Activated CD4-positive, alpha-beta T cell treated with anti-CD3 and anti-CD28 coated beads for 48 hours (primary cell): ENCODE measurements at places on chromosomes 13 and 19.

- no peak for DNase-seq
These were observed 5.4 kb upstream of the OLFM4 start for GRCh38 chr13:53023246-53023645.

DNA sequence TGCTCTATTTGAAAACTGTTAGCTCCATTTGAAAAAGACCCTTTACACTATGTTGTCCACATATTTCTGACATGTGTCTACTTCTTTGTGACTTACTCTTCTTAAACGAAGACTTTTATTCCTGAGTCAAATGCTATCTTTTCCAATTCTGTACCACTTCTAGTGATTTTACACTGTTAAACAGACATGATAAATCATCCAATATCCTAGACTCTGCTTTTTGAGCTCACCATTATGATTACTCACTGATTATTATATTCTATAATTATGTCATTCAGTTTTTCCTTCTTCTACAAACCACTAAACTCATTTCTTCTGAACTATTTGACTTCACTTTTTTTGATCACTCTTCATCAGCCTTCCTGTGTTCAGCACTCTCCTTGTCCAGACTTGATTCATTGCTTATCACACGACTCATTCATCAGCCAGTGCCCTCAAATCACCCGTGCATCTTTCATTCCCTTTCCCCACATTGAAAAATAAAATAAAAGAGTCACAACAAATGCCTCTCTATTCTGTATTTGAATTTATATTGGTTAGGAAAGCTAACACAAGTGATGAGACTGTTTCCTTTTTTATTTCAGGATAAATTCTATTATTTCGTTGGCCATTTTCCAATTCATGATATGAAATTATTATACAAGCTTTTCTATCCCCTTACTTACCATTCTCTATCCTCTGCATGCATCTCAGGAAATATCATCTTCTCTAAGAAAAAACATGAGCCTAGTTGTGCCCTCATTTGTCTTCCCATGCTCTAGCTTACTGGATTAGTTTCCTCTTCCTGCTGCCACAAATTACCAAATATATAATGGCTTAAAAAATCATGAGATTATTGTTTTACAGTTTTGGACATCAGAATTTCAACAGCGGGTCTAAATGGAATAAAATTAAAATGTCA, 1482.1 kb upstream of the MIR17HG start:
- no peak for DNase-seq

- no peak for DNase-seq
These were observed 233.5 kb downstream of the EFNB2 start for GRCh38 chr13:106302011-106302410.

DNA sequence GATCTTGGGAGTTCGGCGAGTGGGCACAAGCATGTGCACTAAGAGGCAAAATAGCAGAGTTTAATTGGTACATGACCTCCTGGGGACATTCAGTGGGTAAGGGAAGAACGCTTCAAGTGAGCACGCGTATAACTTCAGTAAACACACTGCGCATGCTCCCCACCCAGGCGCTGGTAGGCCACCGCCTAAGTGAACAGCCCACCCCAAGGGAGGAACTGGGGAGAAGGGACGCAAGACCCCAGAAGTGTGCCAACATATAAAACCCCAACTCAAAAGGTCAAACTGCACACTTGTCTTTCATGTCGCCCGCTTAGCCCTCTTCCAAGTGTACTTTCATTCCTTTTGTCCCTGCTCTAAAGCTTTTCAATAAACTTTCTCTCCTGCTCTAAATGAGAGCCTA, 10.5 kb upstream of the NTN5 start:
- DNase-seq, result peak; percentile 33

- DNase-seq, result no peak
These were observed 5.9 kb upstream of the GPR32 start for GRCh38 chr19:50764409-50764808.

GRCh38 chr19:46974181-46974580, 45.5 kb upstream of the NPAS1 start:
- no peak for DNase-seq

DNA sequence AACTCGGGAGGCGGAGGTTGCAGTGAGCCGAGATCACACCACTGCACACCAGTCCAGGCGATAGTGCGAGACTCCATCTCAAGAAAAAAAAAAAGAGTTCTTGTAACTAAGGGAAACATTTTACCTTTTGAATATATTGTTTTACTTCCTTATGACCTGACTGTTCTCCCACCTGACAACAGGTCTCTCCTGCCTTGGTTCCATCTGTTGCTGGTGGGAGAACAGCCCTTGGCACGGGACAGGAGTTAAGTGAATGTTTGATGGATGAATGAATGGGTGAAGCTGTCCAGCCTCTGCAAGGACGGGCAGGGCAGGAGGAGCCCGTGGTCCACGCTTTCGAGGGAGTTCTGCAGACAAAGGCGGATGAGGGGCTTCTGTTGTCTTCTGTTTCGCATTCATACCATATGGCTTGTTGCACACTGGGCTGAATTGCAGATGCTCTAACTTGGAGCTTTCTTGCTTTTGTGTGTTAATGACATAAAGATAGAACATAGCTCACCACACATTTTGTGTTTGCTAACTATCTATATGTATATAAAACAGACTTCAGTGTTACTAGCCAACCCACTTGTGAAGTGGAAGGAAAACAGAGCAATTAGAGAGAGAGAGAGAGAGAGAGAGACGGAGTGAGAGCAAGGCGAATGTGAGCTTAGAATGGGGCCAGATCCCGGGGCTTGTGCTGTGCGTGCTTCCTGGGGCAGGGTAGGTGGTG, 16.2 kb upstream of the CCNE1 start:
- no peak for DNase-seq

- DNase-seq, result no peak
These were observed 11.8 kb downstream of the PPP1R37 start for GRCh38 chr19:45104658-45105349.

DNA sequence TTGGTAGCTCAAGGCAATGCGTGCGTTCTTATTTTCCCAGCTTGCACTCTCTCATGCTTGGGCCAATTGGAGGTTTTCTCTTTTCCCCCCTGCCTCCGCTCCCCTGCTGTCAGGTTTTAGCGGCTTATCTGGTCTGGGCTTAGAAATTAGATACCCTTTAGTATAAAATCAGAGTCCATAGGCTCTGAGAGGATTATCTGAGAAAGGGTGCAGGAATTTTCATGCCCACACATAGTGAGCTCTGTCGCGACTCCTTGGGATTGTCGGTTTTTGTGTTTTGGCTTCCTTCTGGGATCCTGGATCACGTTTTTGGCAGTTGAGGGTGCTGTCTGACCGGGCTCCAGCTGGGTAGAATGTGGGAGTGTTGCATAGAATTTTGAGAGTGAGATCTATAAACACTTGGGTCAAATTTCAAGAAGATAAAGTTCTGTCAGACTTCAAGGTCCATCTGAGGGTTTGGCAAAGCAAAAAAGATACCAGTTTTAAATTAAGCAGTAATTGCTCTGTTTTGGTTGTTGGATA, 12.4 kb downstream of the CHAF1A start:
- no peak for DNase-seq

DNA sequence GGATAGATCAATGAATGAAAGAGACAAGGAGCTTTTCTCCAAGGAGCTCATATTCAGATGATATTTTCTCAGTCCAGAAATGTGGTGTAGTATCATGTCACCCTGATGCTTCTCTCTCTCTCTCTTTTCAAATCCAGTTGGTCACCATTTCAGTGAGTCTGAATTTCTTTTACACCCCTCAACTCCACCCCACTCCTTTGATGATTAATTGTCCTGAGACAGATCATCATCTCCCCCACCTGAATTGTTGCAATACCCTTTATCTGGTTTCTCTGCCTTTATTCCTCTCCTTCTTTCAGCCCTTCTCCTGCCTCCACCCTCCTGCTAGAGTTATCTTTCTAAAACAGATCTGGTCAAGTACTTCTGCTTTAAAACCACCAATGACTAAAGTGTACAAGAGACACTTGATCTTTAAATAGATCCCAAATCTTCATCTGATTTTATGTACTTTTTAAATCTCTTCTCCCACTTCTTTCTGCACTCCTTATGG, 299.8 kb downstream of the KLF5 start:
- no peak for DNase-seq

- DNase-seq, result peak; percentile 77
These were observed 1.1 kb downstream of the ISYNA1 start for GRCh38 chr19:18436671-18437490.

GRCh38 chr13:114002771-114003321, 29.0 kb upstream of the C13orf46 start:
- no peak for DNase-seq

GRCh38 chr13:99760456-99760855, 211.1 kb downstream of the ZIC5 start:
- no peak for DNase-seq

DNA sequence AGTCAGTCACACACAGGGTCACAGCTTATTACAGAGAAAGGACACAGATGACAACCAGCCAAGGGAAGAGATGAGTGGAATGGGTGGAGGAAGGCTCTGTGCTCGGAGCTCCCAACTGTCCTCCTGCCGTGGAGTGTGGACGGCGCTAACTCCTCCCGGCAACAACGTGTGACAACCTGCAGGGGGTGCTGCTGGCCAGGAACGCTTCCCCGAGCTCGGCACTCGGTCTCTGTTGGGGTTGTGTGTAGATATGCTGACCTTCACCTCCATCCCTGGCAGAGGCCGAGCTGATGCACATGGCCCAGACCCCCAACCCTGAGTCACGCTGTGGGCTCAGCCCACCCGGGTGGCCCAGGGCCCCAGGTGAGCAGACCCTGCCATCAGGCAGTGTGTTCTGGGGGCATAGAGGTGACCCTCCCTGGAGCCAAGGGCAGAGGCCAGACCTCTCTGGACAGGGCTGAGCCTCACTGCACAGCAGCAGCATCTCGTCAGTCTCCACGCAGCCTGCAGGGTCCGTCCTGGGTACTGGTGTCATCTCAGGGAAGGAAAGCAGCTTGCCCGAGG, 14.1 kb downstream of the ZNF444 start:
- peak; percentile 24 for DNase-seq

DNA sequence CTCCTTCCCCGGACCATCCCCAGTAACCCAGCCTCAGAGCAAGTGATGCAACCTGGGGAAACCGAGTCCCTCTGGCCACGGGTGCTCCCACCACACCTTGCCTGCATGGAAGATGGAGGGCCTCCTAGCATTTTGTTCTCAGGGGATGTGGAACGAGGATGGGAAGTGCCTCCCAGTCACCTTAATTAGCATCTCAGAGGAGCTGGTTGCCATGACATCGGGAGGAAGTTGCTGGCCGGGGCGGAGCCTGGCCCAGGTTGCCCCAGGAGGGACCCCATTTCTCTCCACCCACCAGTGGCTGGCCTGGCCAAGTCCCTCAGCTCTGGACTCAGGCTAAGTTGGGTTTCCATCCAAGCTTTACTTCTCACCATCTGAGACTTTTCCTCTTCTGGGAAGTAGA, 24.1 kb upstream of the PTPRS start:
- DNase-seq, result no peak

DNA sequence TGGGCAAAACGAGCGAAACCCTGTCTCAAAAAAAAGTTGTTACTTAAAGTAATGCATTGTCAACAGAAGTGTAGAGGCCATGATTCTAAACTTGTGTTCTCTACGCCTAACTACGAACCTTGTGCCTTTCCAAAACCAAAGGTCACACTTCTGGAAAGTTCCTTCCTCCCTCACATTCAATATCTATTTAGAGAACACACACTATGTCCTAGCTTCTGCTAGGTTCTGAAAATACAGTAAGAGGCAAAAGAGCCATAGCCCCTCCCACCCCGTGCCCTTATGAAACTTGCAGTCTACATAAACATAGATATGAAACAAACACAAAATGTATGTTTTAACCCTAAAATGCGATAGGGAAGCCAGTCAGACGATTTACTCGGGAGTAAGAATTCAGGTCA, 36.4 kb downstream of the RNF6 start:
- DNase-seq, result no peak

DNA sequence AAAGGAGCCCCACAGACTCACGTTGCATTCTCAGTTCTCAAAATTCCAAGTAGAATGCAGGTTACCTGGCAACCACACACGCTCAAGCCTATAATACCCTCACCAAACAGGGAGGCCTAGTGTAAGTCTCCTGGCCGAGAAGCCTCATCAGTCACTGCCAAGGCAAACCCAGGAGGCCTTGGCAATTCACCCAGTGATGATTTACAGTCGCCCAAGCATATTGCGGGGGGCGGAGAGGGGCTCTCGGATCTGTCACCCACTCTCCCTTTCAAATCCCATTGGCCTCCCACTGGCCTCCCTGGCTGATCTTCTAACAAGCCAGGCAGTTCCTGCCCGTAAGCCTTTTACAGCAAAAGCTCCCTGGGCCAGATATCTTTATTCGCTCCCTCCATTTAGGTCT, 1.1 kb downstream of the AKAP8L start:
- DNase-seq, result no peak

- DNase-seq, result no peak
These were observed 12.1 kb downstream of the PRR22 start for GRCh38 chr19:5772416-5772815.

DNA sequence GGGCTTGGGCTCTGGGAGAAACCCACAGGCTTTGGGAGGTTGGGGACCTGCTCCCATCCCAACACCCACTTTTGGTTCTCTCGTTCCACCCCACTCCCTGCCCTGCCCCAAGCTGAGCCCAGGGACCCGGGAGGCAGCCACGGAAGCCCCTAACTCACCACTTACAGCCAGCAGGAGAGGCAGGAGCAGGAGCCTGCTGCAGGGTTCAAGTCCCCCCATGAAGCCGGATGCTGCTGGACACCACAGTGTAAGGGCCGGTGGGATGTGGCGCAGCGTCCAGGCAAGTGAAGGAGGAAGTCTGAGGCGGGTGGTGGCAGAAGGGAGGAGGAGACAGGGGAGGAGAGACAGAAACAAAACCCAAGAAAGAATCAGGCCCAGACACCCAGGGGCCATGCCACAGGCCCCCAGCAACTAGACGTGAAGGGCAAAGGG, at the start of gene TYROBP:
TSS of gene TYROBP (minus strand) at position 286 of the 432 bp plus-strand sequence. CDS start at position 219, 67 bp downstream.
- no peak for DNase-seq

DNA sequence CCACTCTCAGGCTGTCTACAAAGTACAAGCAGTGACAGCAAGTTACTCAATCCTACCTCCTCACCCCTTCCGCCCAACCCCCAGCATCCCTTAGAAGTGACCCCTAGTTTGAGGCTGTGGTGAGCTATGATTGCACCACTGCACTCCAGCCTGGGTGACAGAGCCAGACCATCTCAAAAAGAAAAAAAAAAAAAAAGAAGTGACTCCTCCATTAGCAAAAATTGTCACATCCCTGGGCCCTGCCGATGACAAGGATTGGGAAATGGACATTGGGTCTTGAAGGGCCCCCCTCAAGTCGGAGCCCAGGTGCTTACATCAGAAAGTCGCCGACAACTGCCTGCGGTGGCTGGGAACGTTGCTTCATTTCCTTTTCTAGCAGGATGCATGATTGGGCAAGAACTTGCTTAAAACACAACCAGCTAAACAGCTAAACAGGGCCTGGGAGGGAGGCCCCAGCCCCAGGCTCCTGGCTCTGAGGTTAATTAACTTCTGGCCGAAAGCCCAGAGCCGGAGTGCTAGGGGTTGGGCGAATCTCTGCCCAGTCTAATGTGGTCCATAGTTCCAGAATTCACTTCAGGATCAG, 15.3 kb downstream of the RAB3D start:
- peak; percentile 48 for DNase-seq

DNA sequence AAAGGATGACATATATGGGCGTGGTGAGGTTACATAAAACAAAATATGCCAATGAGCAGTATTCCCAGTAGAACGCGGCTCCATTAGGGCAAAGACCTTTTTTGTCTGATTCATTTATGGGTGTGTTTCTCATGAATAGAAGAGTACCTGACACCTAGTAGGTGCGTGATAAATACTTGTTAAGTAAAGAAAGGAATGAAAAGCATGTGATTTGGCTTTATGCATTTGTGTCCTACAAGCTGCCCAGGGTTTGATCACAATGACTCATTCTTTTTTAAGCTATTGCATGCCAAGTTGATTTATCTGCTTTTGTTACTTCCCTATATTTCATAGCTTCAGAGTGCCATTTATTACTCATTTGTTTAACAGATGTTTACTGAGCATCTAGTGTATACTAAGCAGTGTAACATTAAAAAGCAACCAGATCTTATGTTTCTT, 19.1 kb upstream of the KCTD4 start:
- no peak for DNase-seq
